ENCODE measurements at places on chromosomes 4 and X.

DNA sequence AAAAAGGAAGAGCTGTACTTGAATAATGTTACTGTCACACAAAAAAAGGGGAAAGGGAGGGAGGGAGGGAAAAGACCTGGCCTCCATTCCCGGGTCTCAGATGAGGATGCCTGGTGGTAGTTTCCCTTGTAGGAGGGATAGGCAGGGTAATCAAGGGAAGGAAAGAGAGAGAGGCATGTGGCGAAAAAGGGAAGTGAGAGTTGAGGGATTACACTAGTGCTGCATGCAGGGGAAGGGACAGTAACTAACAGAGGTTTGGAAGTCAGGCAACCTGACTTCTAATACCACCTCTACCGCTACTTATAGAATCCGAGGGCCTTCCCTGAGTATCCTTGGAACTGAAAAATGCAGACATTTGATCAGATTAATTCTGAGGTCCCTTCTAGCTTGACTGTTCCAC, 821.7 kb upstream of the FTHL17 start:
- DNase-seq: no peak

DNA sequence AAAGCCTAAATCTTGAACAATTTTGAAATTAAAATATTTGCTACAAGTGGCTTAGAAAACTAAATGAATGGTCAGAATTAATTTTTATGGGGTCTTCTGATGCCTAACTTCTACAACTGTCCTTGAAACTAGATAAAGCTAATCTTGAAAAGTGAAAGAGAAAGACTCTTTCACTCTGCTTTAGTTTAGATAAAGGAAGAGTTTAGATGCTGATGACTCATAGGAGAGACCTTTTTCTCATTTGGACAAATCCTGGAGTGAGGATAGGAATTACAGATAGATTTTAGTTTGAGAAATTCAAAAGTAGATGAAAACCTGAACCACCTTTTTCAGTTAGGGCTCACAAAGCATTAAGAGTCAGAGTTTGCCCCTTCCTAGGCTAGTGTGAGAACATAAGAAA, 342.3 kb upstream of the GRID2 start:
- DNase-seq: no peak

GRCh38 chr4:38279077-38279476, 318.9 kb downstream of the PTTG2 start:
- DNase-seq: no peak

- DNase-seq: peak; percentile 12
Measured at GRCh38 chr4:25839687-25840086, 23.1 kb downstream of the SEL1L3 start.

GRCh38 chr4:121199742-121200561, 35.8 kb upstream of the TNIP3 start:
- DNase-seq: no peak

GRCh38 chrX:150269605-150270254, 93.4 kb upstream of the MAMLD1 start:
- no peak for DNase-seq

GRCh38 chr4:81343046-81343445, 128.0 kb upstream of the PRKG2 start:
- DNase-seq: no peak

- no peak for DNase-seq
Measured at GRCh38 chr4:67699603-67700002, 1.4 kb downstream of the UBA6 start.

DNA sequence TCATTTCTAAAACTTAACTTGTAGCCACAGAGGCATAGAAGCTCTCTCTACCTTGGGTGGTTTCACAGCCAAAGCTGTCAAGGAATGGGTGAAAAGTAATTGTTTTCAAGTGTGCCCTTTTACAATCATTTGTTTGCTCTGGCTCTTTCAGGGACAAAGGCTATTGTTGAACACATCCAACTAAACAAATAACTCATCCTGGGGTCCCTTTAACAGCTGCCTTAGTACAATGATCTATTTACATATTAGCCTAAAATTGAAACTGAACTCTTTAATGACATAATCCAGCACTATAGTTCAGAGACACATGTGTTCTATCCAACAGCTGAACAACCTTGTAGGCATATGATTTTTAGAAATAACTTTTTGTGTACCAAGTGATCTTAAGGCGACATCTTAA, 3.7 kb downstream of the HHIP start:
- peak; percentile 81 for DNase-seq

DNA sequence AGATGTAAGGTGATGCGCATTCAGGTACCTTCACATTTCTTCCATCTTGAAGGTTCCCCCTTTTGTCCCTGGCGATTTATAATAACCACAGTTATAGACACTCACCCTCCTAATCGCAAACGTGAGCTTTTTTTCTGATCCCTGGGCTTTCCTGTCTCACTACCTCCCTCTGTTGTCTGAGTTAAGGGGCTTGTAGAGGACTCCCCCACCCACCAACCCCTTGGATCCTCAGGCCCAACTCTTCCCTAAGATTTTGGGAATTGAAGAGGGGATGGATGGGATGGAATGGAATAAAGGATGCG, 1.4 kb downstream of the CNKSR2 start:
- no peak for DNase-seq

GRCh38 chr4:777520-778262, 48.2 kb downstream of the CPLX1 start:
- DNase-seq: no peak

DNA sequence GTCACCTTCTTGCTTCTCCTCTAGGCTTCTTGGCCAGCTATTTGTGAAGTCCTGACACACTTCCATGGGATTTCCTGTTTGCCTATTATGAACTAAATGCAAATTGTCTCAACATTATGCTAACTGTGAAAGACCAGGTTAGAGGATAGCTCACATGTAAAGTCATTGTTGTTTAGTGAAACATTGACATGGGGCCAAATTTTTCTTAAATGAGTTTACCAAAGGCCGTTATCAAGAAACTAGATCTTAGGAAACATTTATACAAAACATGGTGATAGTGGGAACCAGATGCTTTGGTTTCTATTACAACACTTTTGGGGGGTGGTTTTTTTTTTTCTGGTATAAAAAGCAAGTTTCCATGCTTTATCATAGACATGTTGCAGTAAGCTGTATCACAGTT, 466.8 kb upstream of the FAM241A start:
- no peak for DNase-seq

- DNase-seq: no peak
Measured at GRCh38 chr4:161893566-161893965, 270.2 kb downstream of the FSTL5 start.

DNA sequence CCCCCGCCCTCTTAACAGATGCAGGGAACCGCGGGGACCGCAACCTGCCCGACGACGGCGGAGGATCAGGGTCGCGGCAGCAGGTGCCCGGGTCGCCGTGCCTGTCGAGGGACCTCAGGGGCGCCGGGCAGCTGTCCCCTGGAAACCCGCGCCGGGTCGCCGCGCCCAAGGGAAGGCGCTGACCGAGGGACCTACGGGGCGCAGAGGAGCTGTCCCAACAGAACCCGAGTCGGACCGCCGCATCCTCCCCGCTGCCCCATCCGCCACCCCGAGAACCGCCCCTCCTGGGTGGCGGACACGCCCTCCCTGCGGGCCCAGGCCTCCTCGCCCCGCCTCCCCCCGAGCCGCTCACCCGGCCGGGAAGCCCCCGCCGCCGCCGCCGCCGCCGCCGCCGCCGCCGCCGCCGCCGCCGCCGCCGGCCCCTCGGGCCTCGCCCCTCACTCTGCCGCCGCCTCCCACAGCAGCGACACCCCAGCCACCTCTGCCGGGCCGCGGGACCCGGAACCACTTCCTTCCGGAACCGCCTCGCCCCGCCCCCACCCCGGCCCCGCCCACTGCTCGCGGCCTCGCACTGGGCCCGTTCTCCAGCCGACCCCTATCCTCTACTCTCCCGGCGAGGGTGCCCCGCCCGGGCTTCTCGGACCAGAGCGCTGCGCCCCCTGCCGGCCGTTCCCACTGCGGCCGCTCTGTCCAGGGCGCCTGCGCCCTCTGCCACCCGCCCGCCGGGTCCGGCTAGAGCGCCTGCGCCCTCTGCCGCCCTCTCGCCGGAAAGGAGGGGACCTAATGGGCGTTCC, at the start of gene BCLAF3:
Gene BCLAF3, minus strand, starts transcription at position 506 of the 794 bp plus-strand sequence. CDS start 20,797 bp downstream, outside the sequence.
- DNase-seq: peak; percentile 90

- peak; percentile 75 for DNase-seq
Measured at GRCh38 chr4:86935853-86936733, 1.3 kb downstream of the AFF1 start.

- no peak for DNase-seq
Measured at GRCh38 chr4:26150948-26151347, 169.9 kb upstream of the RBPJ start.

DNA sequence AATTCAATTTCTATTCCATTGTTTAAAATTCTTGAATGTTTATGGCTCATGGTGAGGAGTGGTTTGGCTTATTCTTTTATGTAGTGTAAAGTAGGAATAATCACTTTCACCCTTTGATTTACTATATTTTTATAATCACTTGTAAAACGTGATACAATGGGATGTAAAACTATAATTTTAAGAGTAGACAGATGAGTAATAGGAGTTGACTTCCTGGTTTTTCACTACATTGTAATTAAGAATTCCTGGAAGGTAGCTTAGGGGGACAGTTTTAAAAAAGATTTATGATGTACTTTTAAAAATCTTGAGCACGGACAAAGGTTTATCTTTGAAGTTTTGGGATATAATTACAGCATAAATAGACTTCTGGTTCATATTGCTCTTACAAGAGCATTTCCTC, 65.3 kb downstream of the PDGFC start:
- no peak for DNase-seq

- no peak for DNase-seq
Measured at GRCh38 chr4:101198682-101199339, 148.5 kb downstream of the PPP3CA start.

DNA sequence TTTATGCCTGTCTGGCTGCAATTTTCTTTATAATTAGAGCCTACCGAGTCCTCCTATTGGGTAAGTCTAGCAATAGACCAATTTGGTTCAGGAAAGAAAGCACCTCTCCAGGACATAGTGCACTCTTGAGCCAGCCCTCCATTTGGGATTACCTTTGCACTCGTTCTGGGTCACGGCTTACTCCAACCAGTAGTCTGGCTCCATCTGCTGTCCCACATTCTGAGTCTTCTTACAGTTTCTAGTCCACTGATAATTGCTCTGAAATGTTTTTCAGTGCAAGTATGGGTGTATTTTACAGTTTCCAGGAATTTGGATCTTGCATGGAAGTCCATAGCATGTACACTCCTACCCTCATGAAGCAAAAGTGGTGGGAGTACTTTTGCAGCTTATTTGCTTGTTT, 34.8 kb upstream of the USP51 start:
- no peak for DNase-seq

DNA sequence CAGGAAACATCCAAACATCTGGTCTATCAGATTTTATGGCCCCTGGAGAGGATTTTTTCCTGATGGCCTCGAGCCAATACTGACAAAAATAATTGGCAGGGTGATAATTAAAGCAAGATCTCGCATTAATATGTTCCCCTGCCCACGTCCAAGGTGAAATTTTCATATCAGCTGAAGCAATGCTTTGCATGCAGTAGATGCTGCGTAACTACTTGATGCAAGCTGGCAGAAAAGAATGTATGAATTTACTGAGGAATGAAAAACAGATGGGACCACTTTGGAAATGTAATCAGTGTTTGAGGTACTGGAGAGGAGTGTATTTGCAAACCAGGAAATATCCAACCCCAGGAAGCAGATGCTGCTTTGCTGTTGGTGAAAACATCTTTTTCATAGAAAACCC, 36.8 kb upstream of the REST start:
- DNase-seq: no peak

- no peak for DNase-seq
Measured at GRCh38 chrX:20595928-20596575, 329.3 kb upstream of the RPS6KA3 start.

GRCh38 chr4:176792326-176793059, at the start of gene VEGFC:
Gene VEGFC, minus strand, starts transcription at chr4:176792922. Its CDS starts 611 bp downstream, at chr4:176792311.
- peak; percentile 77 for DNase-seq

- no peak for DNase-seq
Measured at GRCh38 chrX:5823903-5824302, 404.8 kb downstream of the NLGN4X start.

DNA sequence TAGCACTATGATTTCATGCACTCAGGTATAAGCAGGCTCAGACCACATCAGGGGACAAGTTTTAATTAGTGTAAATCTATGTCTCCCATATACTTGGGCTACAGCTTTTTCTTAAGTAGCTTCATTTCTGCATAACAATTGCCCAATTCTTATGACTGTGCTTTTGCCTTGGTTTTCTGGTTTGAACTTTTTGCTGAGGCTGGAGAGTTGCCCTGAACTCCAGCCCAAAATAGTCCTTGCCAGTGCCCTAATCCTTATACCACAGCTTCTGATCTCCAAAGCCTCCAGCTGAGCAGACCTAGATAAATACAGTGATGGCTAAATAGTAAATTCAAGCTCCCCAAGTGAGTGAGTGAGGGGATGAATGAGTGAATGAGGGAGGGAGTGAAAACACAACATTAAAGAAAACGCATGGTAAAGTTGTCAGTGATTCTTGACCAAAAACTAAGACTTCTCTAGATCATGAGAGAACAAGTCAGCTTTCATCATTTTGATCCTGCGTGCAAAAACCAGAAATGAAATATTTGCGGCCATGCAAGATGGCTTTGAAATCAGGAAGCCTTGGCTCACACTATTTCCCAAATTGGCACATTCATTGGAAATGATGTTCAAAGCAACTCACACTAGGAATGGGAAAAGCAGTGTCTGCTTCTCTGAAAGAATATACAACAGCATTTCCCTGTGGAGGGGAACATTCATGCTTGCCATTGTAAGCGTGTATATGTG, 437.1 kb upstream of the CTSO start:
- peak; percentile 65 for DNase-seq

GRCh38 chr4:127236889-127237288, 395.9 kb upstream of the INTU start:
- no peak for DNase-seq

- no peak for DNase-seq
Measured at GRCh38 chrX:8304668-8305067, 133.6 kb upstream of the VCX2 start.

- no peak for DNase-seq
Measured at GRCh38 chr4:47538825-47539154, 53.7 kb downstream of the ATP10D start.

DNA sequence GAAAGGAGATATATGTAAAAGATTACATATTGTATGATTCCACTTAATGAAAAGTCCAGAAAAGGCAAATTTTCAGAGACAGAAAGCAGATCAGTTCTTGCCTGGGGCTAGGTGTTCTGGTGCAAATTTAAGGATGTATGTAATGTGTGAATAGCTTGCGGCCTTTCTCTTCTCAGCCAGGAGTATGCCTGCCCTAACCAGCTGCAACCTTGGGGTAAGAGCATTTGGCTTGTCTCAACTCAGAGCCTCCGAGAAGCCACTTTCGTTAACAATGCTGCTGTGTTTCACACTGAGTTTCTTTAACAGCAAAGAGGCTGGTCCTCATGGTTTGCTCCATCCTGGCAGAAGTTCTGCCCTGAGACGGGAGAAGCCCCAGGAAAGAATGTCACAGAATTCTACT, 102.7 kb downstream of the SPCS3 start:
- DNase-seq: no peak

- no peak for DNase-seq
Measured at GRCh38 chr4:123896446-123897071, 500.0 kb downstream of the SPRY1 start.

GRCh38 chr4:8123389-8123788, 35.2 kb downstream of the ABLIM2 start:
- no peak for DNase-seq

GRCh38 chrX:88135735-88136134, 611.3 kb upstream of the CPXCR1 start:
- no peak for DNase-seq

- peak; percentile 19 for DNase-seq
Measured at GRCh38 chr4:51885363-51885762, 42.4 kb downstream of the DCUN1D4 start.

Measured in HAP-1 (cell line).